ENCODE measurements at places on chromosomes 6 and 20.

GRCh38 chr6:18464176-18464575, 77.0 kb downstream of the RNF144B start:
- DNase-seq: no peak
- no peaks in the 10 kb centered on the region for H3K4me1 ChIP-seq
- H3K36me3 ChIP-seq: no peaks in the 10 kb centered on the region
- H3K4me3 ChIP-seq: no peak overlapping the region

DNA sequence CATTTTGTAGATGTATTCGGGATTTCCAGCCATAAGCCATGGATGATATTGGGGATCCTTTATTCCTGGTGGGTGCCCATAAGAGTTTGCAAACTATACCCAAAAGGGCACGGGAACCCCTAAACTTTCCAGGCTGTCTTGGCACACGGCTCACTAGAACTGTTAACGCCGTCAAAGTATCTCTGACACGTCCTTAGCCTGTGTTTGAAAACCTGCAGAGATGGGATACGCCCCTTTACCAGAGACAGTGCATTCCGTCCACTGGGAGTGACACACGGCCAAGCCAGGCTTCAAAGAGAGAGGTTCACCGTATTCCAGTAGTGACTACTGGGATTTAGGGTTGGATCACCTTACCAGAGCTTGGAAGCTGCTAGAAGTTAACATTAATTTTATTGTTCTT, 95.0 kb downstream of the THBS2 start:
- no peak for DNase-seq
- no peaks in the 10 kb centered on the region for H3K4me1 ChIP-seq
- H3K27me3 ChIP-seq: no peaks in the 10 kb centered on the region
- no peaks in the 10 kb centered on the region for H3K36me3 ChIP-seq
- H3K27ac ChIP-seq: no peak overlapping the region

GRCh38 chr6:25173246-25173645, 105.9 kb upstream of the CARMIL1 start:
- H3K27me3 ChIP-seq: no peaks in the 10 kb centered on the region
- no peak for DNase-seq
- H3K4me3 ChIP-seq: no peak overlapping the region
- H3K27ac ChIP-seq: no peak overlapping the region

- no peaks in the 10 kb centered on the region for H3K36me3 ChIP-seq
- no peak overlapping the region for H3K4me3 ChIP-seq
- no peak overlapping the region for H3K27ac ChIP-seq
- no peaks in the 10 kb centered on the region for H3K27me3 ChIP-seq
- no peaks in the 10 kb centered on the region for H3K4me1 ChIP-seq
- DNase-seq: no peak
These were observed 5.5 kb downstream of the MICAL1 start for GRCh38 chr6:109449795-109450673.

DNA sequence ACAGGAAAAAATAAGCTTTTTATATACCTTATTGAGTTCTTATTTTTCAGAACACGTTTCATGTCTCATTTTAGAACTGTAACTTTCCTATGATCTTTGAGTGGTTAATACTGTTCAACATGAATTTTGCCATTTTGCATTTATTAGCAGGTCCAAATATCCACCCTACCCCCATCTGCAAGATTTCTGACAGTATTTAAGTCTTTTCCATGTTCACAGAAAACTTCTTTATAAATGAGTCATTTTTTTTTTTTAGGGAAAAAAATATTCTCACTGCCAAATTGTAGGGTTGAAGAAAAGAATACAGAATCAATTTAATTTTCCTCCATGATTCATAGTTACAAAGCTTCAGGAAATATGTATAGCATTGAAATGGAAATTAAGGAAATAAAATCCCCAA, 101.8 kb downstream of the COL21A1 start:
- H3K4me1 ChIP-seq: no peaks in the 10 kb centered on the region
- H3K27ac ChIP-seq: no peak overlapping the region
- no peaks in the 10 kb centered on the region for H3K27me3 ChIP-seq
- no peaks in the 10 kb centered on the region for H3K36me3 ChIP-seq
- DNase-seq: no peak
